ENCODE measurements at places on chromosomes 2 and 18. TPM values are rescaled to one million over a fixed set of nuclear protein-coding genes. Genes with fewer than 3 reads are reported as not detected.

- no peak for DNase-seq
These were observed 7.0 kb upstream of the TNS1 start for GRCh38 chr2:218009765-218010139.

DNA sequence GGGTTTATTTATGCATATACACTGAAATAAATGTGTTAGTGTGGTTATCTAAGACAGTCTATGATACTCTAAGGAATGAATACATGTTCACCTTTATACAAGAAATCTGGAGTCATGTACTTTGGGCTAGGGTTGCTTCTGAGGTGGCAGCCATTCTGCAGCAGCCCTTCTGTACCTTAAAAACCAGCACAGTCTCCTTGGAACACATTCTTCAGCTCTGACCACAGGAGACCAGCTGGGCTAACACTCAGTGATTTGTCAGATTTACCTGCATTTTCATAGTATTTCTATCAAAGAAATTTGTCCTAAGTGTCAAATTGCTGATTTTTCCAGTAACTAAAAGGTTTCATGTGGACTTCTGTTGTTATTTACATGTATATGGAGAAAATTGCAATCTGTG is 167.7 kb downstream of the CAMKMT start:
- DNase-seq: no peak

DNA sequence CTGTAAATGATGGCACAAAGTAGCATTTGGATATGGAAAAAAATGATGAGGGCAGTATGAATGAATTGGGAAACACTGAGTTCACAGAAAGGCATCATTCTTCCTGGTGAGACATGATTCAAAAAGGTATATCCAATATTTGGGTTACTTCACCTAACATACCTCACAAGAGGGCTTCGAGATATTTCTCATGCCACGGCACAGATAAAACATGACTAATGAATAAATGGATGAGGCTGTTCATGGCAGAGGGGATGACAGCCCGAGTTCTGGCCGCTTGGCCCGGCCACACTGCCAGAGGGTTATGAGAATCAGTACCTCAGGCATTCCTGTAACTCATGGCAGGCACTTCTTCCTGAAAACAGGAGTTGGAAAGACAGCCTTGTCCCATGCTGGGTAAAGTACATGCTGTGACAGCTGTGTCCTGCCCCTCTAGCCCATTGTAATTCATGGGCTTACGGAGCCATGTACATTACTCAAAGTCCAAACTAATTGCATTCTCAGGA is 116.0 kb upstream of the ACVR1C start:
- DNase-seq: no peak

GRCh38 chr2:218867900-218868299 is 8.3 kb downstream of the WNT6 start:
- no peak for DNase-seq

DNA sequence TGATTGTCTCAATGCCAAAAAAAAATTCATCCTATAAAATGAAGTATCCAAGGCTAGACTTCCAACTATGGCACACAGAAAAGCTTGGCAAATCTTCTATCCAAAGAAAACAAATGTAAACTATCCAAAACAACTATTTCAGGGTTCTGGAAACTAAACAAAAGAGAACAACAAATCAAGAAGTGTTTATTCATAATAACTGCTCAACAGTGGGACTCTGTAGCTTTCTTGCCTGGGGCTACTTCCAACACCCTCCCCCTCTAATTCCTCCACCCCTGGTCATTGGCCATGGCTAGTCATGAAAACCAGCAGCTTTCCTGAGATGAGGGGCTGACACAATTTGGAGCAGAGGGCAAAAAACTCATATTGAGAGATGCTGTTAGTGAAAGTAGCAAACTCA is 107.0 kb downstream of the EXOC6B start:
- DNase-seq: no peak

GRCh38 chr2:8394569-8395359 is 287.1 kb upstream of the ID2 start:
- no peak for DNase-seq

GRCh38 chr2:64359892-64360657 is 93.9 kb upstream of the LGALSL start:
- DNase-seq: peak; percentile 75

DNA sequence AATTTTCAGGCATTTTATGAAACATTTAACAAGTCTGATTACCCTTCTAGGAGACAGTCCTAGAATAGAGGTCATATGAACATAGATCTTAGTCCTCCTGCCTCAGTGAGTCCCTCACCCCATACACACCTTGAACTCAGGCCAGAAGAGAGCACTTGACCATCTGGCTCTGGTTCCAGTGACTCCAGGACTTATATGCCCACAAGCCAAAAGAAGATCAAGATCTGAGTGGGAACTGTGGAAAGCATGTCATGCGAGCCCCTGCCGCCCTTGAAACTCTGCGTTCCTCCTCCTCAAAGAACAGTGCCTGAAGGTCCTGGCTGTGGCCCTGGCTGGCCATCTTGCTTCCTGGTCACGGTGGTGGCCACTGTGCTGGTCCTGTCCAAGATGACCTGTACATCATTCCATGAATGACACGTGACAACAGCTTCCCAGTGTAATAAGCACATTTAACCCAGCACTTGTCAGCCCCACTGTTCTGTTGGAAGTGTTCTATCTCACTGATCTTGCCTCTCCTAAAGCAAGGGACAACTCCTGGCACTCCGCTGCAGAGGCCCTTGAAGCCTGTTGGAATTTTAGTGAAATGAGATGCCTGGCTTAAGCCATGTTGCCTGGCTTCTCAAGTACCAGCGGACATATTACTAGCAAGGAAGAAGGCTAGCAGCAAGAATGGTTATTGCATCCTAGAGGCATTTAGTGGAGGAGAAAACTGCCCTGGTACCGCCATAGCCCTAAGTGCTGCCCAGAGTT is 17.6 kb downstream of the TTC32 start:
- no peak for DNase-seq

DNA sequence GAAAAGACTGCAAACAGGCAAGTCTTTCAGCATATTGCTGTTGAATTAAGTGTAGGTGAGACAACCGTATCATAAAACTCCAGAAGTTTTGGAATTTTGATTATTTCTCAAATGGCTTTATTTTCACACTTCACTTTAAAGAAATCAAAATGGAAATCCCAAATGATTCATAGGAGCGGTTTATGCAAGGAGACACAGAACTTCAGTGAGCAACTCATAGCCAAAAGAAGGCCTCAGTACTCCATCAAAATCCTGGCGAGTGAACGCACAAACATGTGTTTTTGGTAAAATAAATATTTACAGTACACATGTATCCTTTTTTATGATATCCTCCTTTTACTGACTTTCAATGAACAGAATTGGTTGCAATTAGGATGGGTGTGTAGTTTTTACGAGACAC is 140.4 kb upstream of the APCDD1 start:
- no peak for DNase-seq

- DNase-seq: no peak
These were observed 964.1 kb upstream of the NXPH2 start for GRCh38 chr2:139744273-139744672.

DNA sequence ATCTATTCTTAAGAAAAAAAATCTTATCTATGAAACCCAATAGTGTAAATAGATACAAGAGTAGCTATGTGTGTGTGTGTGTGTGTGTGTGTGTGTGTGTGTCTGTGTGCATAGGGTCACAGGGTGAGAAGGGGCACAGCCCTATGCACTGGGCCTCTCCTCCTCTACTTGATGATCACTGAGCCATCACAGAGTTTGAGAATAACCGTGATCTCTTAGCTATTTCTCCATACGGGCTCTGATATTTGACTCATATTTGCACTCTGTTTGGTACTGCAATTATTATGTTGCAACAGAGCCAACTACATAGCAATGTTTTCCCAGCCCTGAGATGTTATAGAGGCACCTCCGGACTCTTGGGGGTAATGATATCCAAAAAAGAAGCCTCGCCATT is 28.8 kb upstream of the SLC40A1 start:
- DNase-seq: no peak

DNA sequence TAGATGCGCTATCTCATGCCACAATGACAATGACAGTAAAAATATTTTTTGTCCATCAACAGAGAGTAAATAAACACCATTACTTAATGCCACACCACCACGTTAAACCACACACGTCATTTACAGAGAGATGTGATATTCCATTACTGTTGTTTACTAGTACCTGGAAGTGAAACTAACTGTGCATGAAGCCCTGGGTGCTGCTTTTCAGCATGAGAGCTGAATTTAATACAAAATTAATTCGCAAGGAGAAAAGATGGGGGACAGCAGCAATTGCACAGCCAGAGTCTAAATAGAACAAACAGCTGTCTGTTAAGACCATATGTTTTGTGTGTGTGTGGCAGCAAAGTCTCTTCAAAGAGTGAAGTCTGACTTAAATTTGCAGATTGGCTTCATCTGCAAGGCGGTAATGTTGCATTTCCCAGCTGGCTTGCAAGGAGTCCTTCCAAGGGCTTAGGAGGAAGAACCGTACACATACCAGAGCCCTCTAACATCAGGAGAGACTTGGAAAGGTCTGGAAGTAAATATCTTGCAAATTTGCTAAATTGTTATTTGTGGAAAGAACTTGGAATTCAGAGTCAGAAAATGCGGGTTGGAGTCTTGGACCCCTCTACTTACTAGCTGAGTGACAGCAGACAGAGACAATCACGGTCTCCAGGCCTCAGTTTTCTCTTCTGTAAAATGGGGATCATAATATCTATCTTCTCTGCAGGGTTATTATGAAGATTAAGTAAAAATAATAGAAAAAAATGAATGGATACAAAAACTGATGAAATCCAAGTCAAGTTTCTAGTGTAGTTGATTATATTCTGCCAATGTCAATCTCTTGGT is 127.6 kb downstream of the ALPK2 start:
- no peak for DNase-seq

DNA sequence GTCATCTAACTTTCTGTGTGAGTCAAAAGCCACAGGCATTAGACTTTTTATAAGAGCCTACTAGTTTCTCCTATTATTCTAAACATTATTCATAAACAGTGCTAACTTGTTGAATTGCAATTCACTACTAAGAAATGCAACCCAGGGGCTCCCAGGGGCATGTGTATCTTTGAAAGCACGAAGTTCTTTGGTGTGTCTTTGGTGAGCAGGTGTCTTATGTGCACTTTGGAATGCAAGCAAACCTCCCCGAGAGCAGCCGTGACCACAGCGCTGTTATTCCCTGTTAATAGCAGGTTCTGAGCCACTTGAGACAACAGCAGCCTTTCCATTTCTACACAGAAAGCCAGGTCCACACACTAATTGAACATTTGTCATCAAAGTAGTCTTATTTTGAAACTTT is 123.5 kb downstream of the PRKRA start:
- DNase-seq: no peak

DNA sequence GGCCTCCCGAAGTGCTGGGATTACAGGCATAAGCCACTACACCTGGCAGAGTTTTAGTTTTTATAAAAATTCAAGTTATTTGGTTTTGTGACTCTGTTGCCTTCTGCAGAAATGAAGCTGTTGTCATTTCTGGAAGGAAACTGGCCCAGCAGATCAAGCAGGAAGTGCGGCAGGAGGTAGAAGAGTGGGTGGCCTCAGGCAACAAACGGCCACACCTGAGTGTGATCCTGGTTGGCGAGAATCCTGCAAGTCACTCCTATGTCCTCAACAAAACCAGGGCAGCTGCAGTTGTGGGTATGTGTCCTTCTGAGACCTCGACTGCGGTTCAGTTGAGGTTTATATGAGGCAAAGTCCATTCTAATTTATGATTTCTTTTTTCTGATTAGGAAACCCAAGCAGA is 7.2 kb downstream of the MTHFD2 start:
- no peak for DNase-seq

- DNase-seq: no peak
These were observed 208.2 kb downstream of the SH3RF3 start for GRCh38 chr2:109337221-109337620.

GRCh38 chr18:63850020-63850419 is 37.5 kb upstream of the SERPINB2 start:
- DNase-seq: no peak

DNA sequence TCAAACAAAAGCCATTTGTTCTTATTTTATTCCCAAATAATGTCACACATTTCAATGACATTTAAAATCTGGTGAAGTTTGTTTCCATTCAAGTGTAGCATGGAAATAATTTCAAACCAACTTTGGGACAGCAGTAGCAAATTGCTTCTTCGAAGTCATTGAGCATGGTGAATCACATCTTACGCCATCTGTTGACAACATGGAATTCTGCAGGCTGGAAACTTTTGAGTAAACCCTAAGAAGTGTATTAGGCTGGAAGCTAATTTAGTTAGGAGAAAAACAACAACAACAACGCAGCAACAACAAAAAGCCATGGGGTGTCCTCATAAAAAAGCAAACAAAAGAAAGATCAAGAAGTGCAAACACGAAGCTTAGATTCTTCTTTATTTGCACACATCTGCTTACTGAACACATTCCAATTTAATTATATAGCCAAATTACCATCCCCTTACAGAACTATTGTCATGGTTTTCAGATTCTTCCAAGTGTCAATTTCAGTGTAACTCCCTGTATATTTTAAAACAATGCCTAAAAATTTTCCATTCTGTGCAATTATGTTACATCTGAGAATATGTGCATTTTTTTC is 659.0 kb upstream of the CDH7 start:
- DNase-seq: no peak

DNA sequence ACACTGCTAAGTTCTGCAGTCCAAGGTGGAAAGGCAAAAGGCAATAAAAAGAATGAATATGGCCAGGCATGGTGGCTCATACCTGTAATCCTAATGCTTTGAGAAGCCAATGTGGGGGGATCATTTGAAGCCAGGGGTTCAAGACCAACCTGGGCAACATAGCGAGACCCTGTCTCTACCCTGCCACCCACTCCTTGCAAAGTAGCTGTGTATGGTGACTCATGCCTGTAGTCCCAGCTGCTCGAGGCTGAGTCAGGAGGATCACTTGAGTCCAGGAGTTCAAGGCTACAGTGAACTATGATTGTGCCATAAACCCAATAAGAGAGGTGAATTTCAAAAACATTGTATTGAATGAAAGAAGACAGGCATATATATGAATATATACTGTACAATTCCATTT is 2.4 kb downstream of the MYL12B start:
- DNase-seq: no peak

- DNase-seq: no peak
These were observed 14.7 kb upstream of the RAB1A start for GRCh38 chr2:65144571-65144970.

- DNase-seq: peak; percentile 46
These were observed 193.7 kb upstream of the ID2 start for GRCh38 chr2:8488001-8488738.

- no peak for DNase-seq
These were observed 55.4 kb upstream of the THOC1 start for GRCh38 chr18:323253-323622.

ZNF512 gene
- total RNA-seq: 18.3 TPM

KCNF1 gene
- 0.24 TPM for total RNA-seq

TUBB6 gene
- total RNA-seq: 132 TPM

RNF144A gene
- 16.9 TPM for total RNA-seq

SERPINB4 gene
- total RNA-seq: not detected

ZCCHC2 gene
- 18.2 TPM for total RNA-seq

BOLL gene
- not detected for total RNA-seq

AGFG1 gene
- 57.8 TPM for total RNA-seq

NT5DC4 gene
- not detected for total RNA-seq

RGPD4 gene
- 0.05 TPM for total RNA-seq

KCNK3 gene
- 4.5 TPM for total RNA-seq

FEV gene
- total RNA-seq: not detected

FAHD2A gene
- total RNA-seq: 41.6 TPM
